Esophagus muscularis mucosa (tissue), 4 donors: ENCODE measurements at places on chromosomes 5 and 9.

GRCh38 chr9:684941-685340 lies 156.6 kb upstream of the DMRT1 start:
- peak; percentile 29 for DNase-seq

DNA sequence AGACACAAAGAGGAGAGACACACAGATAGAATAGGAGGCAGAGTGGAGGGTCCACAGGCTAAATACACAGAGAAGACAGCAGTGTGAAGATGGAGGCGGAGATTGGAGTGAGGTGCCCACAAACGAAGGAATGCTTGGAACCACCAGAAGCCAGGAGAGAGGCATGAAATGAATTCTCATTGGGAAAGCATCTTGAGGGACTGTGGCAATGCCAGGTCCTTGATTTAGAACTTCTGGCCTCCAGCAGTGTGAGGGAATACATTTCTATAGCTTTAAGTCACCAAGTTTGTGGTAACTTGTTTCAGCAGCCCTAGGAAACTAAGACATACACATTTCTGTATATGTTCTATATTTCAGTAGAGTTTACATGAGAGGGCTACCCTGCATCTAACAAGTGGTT lies 396.6 kb upstream of the ZNF608 start:
- no peak for DNase-seq

DNA sequence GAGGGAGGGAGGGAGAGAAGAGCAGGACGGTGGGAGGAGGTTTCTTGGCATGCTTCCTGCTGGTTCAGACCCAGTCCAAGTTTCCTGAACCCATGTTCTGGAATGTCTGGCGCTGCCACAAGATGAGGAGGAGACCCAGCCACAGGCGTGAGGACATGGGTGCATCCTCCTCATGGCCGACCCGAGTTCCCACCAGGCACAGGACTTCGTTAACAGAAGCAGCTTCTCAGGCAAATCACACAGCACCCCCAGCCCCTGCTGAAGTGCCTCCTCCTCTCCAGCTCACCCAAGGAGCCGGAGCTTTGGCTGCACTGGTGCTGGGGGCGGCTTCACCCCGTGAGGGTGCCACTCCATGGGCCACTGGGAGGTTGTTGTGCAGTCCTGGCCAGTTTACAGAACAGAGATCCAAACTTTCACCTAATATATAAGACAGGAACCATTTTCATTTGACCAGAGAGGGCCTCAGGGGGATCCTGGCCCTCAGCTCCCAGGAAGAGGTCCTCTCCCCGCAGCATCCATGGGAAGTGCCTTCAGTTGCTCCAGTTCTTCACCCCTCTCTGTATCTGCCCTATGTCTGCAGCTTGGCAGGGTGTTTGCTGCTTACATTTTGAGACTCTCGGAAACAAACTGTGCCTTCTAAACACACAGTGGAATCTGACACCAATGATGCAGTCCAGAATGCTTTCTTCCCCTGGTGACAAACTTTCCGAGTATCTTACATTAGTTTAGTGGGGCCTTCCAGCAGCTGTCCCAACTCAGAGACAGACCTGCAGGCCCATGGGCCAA lies 10.2 kb upstream of the NKD2 start:
- no peak for DNase-seq

DNA sequence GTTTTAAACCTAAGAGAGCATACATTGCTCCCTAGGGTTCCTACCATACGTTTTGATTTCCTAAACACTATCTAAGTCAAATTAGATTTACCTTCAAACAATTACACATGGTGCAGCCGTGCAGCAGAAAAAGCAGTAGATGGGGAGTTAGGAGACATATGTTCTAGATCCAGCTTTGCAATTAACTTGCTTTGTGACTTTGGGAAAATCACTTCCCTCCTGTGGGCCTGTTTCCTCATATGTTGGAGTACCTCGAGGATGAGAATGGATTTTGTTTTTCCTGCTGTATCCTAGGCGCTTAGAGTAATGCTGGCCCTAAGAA lies 711 bp downstream of the MRPL50 start:
- DNase-seq = no peak

DNA sequence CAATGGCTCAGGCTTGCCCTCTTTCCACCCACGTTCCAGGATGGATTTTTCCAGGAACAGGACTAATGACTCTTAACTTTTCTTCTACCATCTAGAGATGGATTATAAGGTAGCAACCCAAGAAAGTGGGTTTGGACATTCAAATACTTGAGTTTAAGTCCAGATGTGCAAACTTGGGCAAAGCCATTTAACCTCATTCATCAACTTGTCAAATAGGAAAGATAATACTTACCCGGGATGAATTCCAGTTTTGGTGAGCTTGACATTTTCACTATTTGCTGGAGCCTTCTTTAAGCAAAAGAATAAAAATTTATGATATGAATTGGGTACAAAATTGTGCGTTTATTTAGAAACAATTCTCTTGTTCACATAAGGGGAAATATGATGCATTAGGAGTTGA lies 44.3 kb upstream of the ZBED3 start:
- DNase-seq = no peak

DNA sequence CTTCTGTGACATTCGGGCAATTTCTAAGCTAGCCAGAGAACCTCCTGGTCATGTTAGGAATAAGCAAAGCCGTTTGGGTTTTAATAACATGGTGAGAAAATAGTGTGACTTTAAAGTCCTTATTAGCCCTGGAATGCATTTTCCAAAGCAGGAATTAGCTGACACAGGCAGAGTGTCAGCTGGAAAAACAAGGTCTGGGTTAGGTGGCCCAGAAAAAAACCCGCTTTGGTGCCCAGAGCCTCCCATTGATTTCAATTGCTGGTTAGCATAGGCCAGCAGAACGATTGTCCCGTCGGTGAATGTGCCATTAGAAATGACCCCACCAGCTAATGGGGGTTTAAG lies 62.1 kb upstream of the CPEB4 start:
- DNase-seq = no peak

GRCh38 chr5:138502121-138502520 lies 36.8 kb downstream of the EGR1 start:
- no peak for DNase-seq

- no peak for DNase-seq
Measured at GRCh38 chr9:133367221-133367620, 8.6 kb downstream of the SURF4 start.

GRCh38 chr5:1437226-1437829 lies 7.9 kb downstream of the SLC6A3 start:
- no peak for DNase-seq

DNA sequence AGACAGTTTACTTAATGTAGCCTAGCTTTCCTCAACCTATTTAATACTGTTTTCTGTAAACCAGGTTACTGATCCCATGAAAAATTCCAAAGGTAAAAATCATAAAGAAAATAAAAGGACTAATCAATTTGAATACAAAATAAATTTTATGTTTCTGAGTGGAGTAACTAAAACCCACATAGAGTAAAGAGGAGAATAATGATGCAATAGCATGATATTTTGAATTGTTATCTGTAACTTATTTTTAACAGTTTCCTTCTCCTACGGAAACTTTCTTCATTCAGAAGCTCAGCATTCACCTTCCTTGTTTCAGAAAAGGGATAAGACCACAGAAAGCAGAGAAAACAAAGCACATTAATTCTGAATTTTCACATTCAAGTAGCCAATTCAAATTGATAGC lies 320.6 kb upstream of the NUDT12 start:
- no peak for DNase-seq

GRCh38 chr5:128100860-128101557 lies 17.4 kb downstream of the SLC12A2 start:
- no peak for DNase-seq

DNA sequence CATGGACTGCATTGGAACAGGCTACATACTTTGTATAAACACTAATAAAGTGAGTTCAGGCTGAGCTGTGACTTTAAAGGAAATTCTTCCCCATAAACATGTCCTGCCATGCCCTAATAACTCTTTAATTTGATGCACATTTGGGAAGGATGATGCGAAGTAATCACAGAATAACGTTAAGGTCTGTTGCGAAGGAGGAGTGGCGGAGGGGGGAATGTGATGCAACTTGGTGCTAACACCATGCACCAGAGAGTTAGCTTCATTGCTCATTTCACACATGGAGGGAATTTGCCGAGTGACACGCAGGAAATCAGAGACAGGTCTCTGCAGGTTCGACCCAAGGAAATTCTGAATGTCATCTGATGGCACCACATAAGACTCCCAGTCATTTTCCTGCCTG lies 32.9 kb downstream of the SLIT3 start:
- DNase-seq = no peak
